ENCODE measurements at places on chromosomes 11 and 22.

DNA sequence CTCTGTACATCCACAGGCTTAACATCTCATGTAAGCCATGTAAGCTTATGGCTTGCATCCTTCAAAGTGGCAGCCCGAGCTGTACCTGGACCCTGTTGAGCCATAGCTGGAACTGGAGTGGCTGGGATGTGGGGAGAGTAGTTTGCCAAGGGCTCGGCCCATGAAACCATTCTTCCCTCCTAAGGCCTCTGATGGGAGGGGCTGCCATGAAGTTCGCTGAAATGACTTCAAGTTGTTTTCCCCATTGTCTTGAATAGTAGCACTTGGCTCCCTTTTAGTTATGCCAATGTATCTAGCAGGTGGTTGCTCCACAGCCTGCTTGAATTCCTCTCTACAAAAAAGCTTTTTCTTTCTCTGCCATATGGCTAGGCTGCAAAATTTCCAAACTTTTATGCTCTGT lies 5.2 kb upstream of the CHORDC1 start:
- DNase-seq, result no peak

GRCh38 chr11:133956650-133957633 lies at the start of gene IGSF9B:
IGSF9B (minus strand) TSS chr11:133956968; CDS start chr11:133956754, 214 bp downstream.
- peak; percentile 90 for DNase-seq

DNA sequence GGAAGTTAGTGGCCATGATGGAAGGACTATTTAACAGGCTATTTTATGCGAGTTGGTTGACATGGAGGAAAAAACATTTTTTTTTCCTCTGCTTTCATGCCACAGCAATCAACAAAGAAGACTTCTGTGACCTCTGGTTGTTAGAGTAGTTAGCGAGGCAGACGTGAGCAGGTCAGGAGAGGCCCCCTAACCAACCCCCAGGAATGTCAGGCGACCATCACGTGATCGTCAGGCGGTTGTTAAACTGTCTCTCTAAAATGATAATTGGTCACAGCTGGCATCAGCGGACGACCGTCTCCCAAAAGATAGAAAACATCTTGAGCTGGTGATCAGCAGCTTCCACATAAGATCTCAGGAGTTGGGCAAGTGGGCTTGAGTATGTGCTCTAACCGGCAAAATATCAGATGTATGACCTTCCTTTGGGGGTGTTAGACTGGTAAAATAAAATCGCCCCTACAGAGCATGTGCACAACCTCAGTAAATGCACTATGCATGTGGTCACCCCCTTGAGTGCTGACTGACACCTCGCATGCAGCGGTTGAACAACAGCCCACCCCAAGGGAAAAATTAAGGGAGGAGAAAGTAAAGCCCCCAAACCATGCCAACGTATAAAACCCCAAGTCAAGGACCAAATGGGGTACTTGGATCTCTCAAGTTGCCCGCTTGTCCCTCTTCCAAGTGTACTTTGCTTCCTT lies 20.9 kb upstream of the NARS2 start:
- DNase-seq, result peak; percentile 47

- no peak for DNase-seq
These were observed 31.2 kb downstream of the MTMR3 start for GRCh38 chr22:29914165-29914564.

- DNase-seq, result no peak
These were observed 31.0 kb downstream of the MED17 start for GRCh38 chr11:93814966-93815633.

- DNase-seq, result no peak
These were observed 23.5 kb upstream of the PAK1 start for GRCh38 chr11:77497368-77497767.

- DNase-seq, result no peak
These were observed 208.8 kb downstream of the TBC1D22A start for GRCh38 chr22:46971099-46971763.

DNA sequence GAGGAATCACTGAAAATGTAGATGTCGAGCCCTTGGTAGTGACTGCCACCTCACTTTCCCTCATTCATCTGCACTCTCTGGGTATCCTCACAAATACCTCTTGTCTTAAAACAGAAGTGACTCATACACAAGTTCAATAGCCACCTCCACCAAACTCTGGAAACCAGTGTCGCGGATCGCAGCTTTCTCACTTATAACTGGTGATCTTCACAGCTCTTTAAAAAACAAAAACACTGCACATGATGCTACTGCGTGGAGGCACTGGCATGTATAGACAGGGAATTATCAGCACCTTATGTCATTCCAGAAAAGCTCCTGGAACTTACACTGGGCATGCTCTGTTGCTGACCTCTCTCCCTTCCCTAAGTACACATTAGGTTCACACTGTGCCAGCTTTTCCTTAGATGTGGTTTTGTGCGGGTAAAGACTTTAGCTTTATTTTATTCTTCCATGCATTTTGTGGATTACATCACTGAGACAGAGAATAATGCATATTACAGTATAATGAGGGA lies 425.5 kb upstream of the CADM1 start:
- no peak for DNase-seq

DNA sequence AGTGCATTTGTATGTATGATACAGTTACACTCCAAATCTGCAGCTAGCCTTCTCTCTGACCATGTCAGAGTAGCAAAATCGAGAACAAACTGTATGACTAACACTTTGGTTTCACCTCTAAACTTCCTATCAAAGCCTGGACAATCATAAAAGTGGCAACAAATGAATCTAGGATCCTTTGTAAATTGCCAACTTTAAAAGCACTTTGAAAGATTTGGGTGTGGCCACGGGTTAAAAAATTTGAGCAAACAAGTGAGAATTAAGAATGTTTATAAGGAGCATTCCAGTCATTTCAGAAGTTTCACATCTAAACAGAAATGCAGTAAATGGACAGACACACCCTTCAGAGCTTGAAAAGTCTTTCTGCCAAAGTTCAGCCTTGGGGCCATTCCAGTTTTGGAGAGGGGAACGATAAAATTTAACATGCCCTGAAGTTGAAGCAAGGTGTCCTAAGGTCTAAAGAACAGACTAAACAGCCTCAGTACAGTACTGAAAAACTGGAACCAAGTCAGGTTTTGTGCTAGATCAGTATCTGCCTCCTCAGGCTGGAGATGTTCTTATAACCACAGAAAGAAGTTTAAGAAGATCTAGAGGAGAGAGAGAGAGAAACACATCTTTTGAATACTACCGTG lies 181.9 kb upstream of the BDNF start:
- DNase-seq, result no peak

- DNase-seq, result no peak
These were observed 164.2 kb downstream of the FAM76B start for GRCh38 chr11:95625164-95625900.

DNA sequence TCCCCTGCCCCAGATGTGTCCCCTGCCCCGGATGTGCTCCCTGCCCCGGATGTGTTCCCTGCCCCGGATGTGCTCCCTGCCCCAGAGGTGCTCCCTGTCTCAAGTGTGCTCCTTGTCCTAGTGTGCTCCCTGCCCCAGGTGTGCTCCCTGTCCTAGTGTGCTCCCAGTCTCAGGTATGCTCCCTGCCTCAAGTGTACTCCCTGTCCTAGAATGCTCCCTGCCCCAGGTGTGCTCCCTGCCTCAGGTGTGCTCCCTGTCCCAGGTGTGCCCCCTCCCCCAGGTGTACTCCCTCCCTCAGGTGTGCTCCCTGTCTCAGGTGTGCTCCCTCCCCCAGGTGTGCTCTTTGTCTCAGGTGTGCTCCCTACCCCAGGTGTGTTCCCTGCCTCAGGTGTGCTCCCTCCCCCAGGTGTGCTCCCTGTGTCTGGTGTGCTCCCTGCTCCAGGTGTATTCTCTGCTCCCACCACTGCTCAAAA lies 48.7 kb upstream of the RASD2 start:
- DNase-seq, result no peak

GRCh38 chr11:111937461-111937769 lies 272 bp downstream of the DIXDC1 start:
- no peak for DNase-seq

DNA sequence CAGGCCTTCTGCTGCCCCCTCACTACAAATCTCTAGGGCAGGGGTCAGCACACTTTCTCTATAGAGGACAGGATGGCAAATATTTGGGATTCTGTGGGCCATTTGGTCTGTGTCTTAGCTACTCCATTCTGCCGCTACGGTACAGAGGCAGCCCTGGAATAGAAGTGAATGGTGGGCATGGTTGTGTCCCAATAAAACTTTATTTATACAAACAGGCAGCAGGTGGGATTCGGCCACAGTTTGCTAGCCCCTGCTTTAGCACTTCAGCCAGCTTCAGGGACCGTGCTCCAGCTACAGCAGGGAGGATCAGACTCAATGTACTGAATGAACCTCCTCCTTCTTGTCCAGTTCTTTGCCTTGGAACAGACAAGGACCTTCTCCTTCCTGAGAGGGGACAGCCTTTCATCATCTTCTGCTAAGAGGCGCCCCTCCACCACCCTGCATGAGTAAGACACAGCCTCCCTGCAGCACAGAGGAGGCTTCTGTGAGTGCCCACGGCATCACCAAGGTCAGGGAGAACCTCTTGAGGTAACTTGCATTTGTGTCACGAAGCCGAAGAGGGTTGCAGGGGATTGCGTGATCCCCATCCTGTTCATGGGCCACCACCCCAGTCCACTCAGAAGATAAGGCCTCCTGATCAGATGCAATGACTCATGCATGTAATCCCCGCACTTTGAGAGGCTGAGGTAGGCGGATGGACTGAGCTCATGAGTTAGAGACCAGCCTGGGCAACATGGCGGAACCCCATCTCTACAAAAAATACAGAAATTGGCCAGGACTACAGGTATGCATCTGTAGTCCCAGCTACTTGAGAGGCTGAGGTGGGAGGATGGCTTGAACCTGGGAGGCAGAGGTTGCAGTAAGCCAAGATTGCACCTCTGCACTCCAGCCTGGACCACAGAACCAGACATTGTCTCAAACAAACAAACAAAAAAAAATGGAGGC lies 4.6 kb downstream of the C11orf24 start:
- DNase-seq, result no peak

DNA sequence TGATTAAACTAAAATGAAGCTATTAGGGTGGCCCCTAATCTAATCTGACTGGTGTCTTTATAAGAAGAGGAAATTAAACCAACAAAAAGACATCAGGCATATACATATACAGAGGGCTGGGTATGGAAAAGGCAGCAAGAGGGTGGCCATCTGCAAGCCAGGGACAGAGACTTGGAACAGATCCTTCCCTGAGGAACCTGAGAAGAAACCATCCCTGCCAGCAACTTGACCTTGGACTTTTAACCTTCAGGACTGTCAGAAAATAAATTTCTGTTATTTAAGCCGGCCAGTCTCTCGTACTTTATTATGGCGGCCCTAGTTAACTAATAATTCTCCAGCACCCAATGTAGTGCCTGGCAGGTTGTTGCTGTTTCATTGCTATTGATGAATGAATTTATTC lies 361.5 kb upstream of the PDGFD start:
- DNase-seq, result no peak

DNA sequence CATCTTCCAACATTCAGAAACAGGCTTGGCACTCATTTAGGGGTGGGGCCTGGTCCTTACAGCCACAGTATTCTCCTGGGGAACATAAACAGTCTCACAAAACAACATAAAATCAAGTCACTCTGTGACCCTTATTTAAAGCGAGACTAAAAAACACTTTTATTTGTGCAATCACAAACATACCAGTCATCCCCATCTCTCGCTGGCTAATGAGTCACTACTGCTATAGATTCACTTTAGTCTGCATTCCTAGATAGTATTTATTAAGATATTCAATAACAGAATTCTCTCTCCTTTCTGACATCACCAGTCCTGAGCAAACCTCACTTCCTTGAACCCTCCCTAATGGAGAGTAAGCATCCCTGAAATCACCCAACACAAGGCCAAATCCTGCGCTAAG lies 68.0 kb downstream of the ZBTB44 start:
- no peak for DNase-seq

DNA sequence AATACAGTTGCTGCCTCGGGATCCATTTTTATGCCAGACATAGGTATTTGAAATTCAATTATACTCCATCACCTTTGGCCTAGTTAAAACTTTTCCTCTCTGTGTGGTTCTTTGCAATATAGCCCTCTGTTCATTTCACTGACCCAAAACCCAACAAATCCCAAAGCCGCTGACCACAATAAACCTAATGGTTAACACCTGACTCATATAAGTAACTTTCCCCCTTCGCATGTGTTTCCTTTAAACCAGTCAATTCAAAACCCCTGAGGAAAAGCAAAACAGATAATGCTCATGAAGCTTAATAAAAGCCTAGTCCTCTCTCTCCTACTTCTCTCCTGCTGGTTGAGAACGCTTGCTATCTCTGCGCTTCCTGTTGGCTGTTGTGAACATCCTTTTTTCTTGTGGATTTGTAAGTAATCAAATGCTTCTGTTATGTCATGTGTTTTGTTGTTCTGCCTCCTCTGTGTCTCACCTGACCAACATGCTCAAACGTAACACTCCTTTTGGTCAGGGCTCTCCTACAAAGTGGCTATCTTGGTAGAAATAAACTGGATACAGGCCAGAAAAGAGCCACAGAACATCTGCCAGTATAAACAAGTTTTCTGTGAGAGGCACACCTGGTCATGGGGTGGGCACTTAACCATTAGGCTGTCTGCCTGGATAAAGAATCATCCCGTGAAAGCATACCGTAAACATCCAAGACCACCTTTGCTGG lies 652.6 kb downstream of the METTL15 start:
- DNase-seq, result no peak

GRCh38 chr11:124987096-124987495 lies 33.1 kb downstream of the CCDC15 start:
- DNase-seq, result no peak

DNA sequence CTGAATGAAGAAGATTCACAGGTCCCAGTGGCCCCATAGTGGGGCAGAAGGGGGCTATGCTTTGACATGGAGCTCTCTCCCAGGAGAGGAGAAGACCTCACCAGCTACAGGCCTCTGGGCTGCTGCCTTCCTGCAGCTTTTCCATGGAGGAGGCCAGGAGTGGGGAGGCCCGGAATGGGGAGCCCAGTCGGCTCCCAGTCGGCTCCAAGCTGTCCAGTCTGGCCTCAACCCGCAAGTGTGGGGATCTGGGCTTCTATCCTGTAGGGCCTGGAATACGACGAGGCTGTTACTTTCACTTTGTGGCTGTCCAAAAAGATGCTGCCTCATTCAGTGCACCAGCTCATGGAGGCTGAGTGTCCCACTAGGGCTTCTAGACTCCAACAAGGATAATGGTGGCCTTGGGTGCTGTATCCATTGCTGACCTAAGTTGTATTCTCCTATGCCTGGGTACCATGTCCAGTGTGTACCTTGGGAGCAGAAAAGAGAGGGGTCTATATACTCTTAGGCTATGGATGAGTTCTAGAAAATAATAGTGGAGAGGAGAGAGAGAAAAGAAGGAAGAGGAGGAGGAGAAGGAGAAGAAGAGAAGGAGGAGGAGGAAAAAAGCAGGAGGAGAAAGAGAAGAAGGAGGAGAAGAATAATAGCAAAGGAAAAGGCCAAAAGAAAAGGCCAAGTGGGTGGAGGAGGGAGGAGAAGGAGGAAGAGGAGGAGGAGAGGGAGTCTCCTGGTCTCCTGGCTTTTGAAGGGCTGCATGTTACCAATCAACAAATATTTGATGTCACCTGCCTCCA lies 1.1 kb downstream of the MYO18B start:
- no peak for DNase-seq

DNA sequence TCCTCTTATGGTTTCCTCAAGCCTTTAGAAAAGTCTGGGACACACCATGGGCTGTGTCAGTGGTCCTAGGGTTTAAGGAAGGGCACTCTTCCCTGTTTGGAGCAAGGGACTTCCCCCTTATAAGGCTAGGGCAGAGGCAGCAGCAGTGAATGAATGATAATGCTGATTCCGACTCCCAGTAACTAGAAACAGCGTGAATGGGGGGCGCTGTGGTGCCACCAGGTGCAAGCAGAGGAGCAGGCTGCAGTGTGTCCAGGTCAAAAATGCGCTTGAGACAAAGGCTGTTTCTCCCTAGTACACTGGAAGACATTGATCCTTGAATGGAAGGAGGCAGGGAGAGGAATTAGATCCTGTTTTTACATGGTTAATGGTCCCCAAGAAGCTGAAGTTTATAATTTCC lies 11.6 kb upstream of the RIC3 start:
- DNase-seq, result no peak

- DNase-seq, result no peak
These were observed 263.3 kb downstream of the ETS1 start for GRCh38 chr11:128324051-128324481.

All from ureter (tissue), 1 donor.